ENCODE measurements at places on chromosomes 5 and 9. TPM values are rescaled to one million over a fixed set of nuclear protein-coding genes. Genes with fewer than 3 reads are reported as not detected.

- peak; percentile 58 for DNase-seq
Observed at GRCh38 chr9:122122903-122123632, 30.0 kb upstream of the TTLL11 start.

GRCh38 chr9:17487467-17487866, 91.4 kb upstream of the SH3GL2 start:
- DNase-seq: no peak

DNA sequence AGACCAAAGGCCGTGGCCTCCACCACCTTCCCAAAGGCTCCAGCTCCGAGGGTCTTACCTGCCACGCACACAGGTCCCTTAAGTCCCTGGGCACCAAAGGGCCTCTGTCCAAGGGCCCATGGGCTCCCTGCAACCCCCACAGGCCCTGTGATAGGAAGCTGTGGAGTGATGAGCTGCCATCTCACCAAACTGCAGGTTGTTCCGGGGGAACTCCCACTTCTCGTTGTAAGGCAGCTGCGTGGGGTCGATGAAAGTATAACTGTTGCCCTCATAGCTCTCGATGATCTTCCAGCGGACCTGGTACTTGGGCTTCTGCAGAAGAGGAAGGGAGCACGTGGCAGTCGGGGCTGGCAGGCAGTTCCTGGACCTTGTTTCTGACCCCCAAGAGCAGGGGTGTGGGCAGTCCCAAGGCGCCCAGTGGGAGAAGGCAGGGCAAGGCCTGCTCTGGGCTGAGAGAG, 24.8 kb downstream of the CSF1R start:
- DNase-seq: no peak

Gene C5orf58
- under 0.01 TPM for total RNA-seq

Gene BNC2
- total RNA-seq: under 0.01 TPM

DNA sequence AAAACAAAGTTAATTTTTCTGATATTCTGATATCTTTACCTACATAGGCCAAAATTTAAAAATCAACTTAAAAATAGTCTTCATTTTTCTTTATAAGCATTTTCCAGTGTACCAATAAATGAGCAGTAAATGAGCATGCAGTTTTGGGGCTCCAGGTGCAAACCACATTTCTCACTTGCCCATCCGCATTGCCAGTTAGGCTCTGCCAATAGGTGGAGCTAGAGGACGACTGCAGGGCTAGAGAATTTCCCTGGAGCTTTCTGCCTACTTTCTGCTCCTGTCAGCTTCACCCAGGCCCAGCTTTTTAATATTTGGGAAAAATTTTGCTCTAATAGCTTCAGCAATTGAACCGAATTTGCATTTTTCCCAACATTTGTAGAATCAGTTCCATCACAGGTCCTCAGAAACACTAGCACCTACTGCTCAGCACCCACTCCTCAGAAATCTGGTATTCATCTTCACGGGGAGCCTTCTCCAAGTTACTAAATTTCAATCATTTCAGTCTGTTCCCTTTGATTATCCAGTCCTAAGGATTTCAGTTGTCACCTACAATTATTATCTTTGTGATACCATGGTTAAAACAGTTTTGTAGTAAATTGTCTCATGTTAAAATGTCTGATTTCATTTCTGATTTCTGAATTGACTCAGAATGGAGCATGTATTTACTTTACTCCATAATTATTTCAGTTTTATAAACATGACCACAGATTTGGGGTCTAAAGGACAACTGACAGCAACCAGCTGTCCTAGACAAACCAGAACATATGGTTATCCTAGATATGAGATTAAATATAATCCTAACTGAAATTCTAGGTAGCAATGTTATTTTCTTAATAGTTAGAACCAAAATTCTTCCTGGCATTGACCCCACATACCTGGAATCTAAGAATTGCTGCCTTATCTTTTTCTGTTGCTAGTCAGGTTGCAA, 104.6 kb upstream of the FAM174A start:
- DNase-seq: peak; percentile 25

Gene SNCAIP
- total RNA-seq: 0.54 TPM

DNA sequence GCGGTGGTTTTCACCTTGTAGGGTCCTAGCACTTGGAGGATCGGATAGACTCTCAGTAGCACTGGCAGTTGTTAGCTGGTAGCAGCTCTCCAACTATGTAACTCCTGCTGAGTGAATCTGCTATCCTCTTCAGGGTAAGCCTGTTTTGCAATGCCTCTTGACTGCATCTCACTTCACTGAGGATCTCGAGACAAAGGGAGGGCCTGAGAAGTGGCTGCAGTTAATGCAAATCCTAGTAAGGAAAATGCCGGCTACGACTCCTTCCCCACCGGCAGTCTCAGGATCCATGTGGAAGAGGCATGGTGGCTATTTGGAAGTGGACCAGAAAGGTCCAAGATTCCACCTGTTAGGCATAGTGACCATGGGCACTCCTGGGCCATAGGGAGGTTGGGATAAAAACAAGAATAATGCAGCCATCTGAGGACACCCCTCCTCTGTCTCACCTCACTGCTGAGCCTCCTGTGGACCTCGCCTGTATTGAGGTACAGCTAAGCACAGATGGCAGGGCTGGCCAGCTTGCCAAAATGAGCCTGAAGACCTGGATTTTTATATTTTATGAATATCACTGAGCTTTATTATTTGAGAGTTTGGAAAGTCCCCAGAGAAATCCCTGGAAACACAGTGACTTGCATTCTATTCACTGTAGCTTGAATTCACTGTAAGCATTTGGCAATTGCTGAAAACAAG, 146.0 kb downstream of the LIFR start:
- no peak for DNase-seq

DNA sequence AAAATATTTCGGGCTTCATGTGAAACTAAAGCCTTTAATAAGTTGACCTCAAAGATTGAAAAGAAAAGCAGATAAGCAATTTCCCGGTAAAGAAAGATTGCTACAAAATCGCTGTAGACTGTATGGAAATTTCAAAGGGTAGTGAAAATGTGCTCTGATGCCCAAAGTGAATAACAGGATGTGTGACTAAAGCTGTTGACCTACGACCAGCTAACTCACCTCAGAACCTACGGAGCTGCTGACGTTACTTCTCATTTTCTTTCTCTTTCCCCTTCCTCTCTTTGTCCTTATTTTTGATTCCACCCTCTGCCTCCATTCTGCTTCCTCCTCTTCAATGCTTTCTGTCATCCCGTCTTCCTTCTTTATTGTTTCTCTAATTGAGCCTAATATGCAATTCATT, 103.2 kb downstream of the PDE4D start:
- peak; percentile 38 for DNase-seq

Gene TMEM215
- total RNA-seq: not detected

DNA sequence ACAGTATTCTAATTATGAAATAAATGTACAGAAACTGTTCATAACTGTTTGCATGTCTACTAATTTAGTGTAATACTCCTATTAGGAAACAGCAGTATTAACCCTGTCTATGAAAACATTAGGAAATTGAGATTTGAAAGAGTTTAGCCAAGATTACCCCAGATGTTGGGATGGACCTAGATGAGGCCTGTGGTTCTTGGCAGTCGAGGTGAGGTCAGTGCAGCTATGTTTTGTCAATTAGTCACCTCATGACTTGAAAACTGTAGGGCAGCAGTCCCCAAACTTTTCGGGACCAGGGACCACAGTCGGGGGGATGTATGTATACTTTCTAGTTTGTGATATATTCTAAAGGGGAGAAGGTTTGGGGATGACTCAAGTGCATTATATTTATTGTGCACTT, 4.7 kb downstream of the LNPEP start:
- no peak for DNase-seq

Gene SLC23A1
- 7.0 TPM for total RNA-seq

GRCh38 chr5:171682801-171683200, 102.8 kb upstream of the SMIM23 start:
- no peak for DNase-seq

Gene RNF20
- total RNA-seq: 9.2 TPM

Gene F2RL1
- total RNA-seq: 50.9 TPM

GRCh38 chr5:115898656-115899055, 56.9 kb downstream of the AP3S1 start:
- no peak for DNase-seq

- peak; percentile 95 for DNase-seq
Observed at GRCh38 chr9:124861342-124862229, at the start of the genes ARPC5L and RPL35. ARPC5L (plus strand) TSS chr9:124862130; CDS start chr9:124869291, 7,161 bp downstream. RPL35 (minus strand) TSS chr9:124861957; CDS start chr9:124861912, 45 bp downstream.

Gene PCDHAC2
- under 0.01 TPM for total RNA-seq

Gene GABRA1
- not detected for total RNA-seq

- DNase-seq: no peak
Observed at GRCh38 chr5:74073257-74073656, 447.3 kb downstream of the ARHGEF28 start.

Gene NUTM2F
- not detected for total RNA-seq

DNA sequence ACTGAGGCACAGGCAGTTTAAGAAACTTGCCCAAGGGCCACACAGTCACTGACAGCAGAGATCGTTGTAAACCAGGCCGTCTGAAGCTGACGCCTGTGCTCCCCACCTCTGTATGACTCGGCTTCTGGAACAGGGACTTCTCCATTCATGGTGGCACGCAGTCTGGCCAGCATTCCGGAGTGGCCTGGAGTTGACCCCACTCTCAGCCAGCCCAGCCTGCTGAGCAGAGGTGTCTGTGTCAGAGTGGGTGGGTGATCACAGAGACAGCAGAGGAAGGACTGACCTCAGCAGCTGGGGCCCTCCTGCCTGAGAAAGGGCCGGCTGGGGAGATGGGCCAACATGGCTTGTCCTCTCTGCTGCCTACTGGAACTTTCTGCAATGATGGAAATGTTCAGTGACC, 12.6 kb downstream of the LRSAM1 start:
- DNase-seq: no peak

Gene CBY3
- total RNA-seq: 1.3 TPM

Gene TTLL11
- total RNA-seq: 5.1 TPM

DNA sequence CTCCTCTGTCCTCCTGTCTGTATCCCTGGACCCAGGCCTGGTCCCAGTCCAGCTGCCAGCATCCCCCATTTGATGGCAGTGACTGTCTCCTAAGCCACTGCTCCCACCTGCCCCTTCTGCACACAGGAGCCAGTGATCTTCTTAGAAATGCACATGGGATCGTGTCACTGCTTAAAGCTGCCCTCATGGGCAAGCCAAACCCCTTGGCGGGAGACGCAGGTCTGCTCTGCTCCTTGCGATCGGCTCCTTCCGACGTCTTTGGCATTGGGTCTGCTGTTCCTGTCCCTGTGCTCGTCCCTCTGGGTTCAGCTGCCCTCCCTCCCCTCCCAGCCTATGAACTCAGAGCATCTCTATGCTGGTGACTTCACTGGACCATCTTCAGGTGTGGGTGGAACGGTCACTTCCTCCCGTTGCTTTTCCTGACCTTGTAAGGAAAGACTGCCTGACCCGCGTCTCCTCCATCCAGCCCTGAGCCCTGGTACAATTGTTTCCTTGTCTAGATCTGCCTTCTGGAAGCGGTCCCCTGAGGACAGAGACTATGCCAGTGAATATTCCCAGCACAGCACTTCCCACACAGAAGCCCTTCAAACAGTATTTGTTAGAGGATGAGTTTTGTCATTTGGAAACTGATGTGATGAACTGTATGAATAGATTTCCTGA, 116.5 kb downstream of the ZNF354C start:
- DNase-seq: no peak

DNA sequence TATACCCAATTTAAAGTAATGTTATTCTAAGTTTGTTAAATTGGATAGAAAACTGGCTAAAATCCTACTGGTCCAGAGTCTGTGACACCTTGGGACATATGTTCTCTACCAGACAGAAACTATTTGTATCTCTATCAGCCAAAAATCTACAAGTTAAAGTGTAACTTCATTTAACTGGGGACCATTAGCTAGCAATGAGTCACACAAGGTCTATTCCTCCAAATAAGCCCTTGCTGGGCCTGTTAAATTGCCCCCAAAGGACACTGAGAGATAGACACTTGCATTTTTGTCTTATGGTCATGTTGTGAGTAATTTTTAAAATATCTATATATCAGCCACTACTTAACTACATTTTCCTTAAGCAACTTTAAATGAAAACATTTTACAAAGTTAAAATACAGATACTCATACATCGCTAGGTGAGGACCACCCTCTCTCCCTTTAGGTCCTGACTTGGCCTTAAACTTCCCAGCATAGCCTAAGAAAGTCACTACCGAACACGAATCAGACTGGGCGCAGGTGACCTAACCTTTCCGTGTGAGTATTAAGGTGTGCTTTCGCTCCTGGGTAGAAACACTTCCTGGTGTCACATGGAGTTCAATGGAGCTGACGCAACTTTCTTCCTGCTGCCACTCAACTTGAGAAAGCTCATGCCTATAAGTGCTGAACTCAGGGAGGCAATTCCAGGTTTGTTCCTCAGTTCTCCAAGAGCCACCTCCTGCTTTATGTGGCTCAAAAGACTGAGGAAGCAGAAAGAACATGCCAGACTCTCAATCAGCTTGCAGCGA, 249.1 kb downstream of the DIRAS2 start:
- no peak for DNase-seq

DNA sequence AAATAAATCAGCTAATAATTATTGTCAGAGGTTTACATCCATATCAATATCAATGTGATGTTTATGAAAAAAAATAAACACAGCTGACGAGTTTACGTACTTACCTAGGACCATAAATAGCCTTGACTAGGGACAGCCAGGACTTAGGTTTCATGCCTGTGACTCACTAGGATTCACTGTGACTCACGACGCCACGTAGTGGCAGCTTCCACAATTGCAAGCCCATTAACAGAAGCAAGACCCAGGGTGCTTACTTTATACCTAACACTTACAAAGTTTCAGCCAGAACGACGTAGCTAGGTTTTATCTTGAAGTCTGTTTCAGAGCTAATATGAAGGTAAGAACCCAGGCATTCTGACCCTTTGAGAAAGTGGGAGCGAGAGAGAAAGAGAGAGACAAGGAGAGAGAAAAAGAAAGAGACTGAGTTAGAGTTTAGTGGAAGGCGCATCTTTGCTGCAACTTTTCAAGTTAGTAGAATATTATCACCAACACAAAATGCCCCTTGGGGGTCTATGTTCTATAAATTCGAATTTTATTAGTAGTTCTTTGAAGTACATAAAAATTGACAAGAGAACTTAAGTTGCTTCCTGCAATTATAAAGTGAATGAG, 191.2 kb downstream of the GNA14 start:
- DNase-seq: peak; percentile 81

GRCh38 chr5:97094579-97095317, 47.7 kb downstream of the LIX1 start:
- DNase-seq: no peak

All from hematopoietic multipotent progenitor cell (in vitro differentiated cells).